ENCODE measurements at places on chromosomes 4 and X. TPM values are rescaled to one million over a fixed set of nuclear protein-coding genes. Genes with fewer than 3 reads are reported as not detected.

Gene CXorf49
- 5.1 TPM for total RNA-seq

Gene CYTL1
- total RNA-seq, result 2.2 TPM

Gene DGAT2L6
- total RNA-seq, result not detected

Gene FREM3
- total RNA-seq, result not detected

Gene CCDC149
- 14.0 TPM for total RNA-seq

Gene STBD1
- 7.1 TPM for total RNA-seq

Gene MAGEC3
- not detected for total RNA-seq

Gene FAM9C
- not detected for total RNA-seq

Gene CYLC1
- 1.2 TPM for total RNA-seq

Gene SH2D1A
- 0.09 TPM for total RNA-seq

Gene AFAP1
- total RNA-seq, result 19.8 TPM

Gene PCSK1N
- 45.4 TPM for total RNA-seq

Gene NLGN3
- total RNA-seq, result 9.4 TPM

Measured in prostate gland (tissue), 2 donors.